ENCODE measurements at places on chromosomes 12 and 14.

- DNase-seq = no peak
Measured at GRCh38 chr14:97442363-97442762, 645.2 kb downstream of the VRK1 start.

DNA sequence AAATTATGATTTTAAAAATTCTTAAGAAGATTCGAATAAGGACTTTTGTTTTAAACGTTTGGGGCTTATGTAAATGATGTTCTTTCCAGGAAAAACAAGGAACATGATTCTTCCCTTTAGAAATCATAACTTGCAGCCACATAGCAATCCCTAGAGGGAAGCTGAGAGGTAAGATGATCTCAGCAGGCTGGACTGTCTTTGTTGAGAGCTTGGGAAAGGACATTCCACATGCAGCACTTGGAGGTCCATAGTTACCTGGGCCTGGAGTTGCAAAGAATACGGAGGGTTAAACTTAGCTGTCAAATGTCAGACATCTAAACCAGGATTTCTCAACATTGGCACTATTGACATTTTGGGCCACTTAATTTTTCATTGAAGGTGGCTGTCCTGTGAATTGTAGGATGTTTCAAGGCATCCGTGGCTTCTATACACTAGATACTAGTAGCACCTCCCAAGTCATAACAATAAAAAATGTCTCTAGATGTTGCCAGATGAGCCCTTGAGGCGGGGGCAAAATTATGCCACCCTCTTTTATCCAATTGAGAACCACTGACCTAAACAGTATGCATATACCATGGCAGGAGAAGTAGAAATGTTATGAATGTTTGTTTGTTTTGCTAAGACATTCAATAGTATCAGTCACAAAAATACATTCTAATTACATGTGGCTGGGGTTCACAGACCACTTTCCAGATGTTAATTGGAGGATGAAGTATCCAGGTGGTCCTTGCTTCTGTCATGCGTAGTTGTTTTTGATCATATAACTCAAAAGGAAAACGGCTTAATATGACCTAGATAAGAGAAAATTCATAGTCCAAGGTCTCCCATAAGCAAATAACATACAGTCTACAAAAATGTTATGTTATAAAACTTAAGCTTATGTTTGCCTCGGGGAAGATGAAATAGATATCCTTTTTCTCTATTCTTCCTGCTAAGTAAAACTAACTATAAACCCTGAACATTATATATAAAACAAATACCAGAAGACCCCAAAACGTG lies 30.5 kb downstream of the TTC6 start:
- DNase-seq = no peak

GRCh38 chr12:57822392-57823130 lies 4.0 kb upstream of the AVIL start:
- DNase-seq = no peak

DNA sequence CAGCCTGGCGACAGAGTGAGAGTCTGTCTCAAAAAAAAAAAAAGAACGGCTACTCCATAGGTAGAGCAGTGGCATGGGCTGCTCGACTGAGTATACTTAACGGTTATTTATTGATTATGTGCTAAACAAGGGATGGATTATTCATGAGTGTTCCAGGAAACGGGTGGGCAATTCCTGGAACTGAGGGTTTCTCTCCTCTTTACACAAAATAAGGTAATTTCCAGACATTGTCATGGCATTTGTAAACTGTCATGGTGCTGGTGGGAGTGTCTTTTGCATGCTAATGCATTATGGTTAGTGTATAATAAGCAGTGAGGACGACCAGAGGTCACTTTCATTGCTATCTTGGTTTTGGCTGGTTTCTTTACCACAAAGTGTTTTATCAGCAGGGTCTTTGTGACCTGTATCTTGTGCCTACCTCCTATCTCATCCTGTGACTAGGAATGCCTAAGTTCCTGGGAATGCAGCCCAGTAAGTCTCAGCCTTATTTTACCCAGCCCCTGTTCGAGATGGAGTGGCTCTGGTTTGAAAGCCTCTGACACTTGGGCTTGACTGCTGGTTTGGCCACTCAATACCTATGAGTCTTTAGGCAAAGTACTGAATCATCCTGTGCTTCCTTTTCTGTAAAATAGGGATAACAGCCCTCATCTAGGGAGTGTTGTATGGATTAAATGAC lies 3.2 kb downstream of the DGLUCY start:
- no peak for DNase-seq

GRCh38 chr12:1217191-1217949 lies 226.3 kb downstream of the ERC1 start:
- DNase-seq = no peak

DNA sequence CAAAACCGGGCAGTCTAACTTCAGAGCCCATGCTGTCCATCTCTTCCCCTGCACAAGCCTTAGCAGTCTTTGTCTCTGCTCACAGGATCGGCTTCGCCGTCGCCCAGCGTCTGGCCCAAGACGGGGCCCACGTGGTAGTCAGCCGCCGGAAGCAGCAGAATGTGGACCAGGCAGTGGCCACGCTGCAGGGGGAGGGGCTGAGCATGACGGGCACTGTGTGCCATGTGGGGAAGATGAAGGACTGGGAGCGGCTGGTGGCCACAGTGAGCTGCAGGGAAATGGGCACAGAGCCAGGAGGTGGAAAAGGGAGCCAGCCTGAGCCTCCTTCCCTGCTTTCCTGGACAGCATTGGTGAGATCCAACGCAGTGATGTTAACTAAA lies 14.2 kb upstream of the CARMIL3 start:
- DNase-seq = no peak

- no peak for DNase-seq
Measured at GRCh38 chr12:96103067-96103644, 67.8 kb upstream of the LTA4H start.

GRCh38 chr14:39265033-39265432 lies 31.3 kb downstream of the MIA2 start:
- DNase-seq = peak; percentile 18

- no peak for DNase-seq
Measured at GRCh38 chr14:89427426-89428172, 10.6 kb upstream of the FOXN3 start.

DNA sequence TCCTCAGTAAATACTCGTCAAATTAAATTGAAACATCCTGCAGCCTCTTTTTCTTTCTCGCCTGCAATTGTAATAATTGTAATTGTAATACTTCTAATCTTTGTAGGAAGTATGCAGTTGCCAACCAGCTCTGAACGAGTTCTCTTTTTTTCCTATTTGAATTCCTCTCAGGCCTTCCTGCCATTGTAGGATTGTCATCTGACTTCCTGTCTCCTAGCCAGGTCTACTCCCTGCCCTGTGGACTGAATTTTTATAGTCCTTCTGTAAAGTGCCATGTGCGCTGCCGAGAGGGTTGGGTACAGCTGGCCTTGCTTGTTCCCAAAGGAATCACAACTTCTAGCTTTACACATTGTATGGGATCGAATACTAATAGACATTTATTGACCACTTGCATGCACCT lies 183.3 kb downstream of the SSPN start:
- peak; percentile 64 for DNase-seq

DNA sequence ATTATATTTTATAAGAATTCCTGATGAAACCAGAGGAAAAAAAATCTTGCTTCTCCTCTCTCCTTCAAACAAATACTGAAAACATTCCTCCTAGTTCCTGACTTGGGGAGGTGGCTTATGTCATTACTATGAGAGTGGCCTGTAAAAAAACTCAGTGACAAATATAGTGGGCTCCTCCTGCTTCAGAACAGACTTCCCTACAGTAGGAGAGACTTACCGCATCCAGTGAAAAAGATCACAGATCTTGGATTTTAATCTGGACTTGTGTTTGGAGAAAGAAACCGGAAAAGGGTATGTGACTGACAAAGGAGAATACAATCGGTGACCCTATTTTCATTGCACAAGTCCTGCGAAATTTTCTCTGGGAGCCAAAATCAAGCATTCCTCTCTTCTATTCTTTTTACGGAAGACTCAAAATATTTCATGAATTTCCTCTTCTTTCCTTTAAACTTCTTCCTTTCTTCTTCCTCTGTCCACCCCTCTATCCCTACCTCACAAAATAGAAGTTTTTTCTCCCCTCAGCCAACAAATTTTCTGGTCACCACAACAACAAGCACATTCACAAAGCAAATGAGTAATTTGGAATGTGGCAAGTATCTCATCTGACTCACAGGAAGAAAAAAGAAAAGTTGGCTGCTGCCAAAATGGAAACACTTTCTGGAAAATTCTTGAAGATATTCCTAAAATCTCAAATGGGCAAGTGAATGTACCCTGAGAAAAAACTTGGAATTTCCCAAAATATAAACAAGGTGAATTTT lies 185.1 kb upstream of the CDKN3 start:
- no peak for DNase-seq

- DNase-seq = no peak
Measured at GRCh38 chr12:28507033-28507432, 316.8 kb downstream of the CCDC91 start.

DNA sequence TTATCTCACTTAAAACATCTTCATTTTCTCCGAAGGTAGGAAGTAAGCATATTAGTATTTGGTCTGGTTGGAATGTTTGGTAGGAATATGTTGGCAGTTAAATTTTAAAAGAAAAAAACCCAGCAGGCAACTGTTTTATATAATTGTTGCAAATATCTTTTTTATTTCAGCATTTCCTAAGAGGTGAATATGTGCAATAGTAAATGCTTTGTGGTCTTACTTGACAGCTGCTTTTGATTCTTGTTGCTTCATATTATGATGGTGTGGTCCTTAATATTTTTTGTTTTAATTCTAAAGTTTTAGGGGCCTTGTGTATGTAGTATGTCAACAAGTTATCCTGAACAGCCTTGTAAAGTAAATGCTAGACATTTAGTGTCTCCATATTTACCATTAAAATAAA lies 6.3 kb downstream of the TRAFD1 start:
- DNase-seq = no peak

DNA sequence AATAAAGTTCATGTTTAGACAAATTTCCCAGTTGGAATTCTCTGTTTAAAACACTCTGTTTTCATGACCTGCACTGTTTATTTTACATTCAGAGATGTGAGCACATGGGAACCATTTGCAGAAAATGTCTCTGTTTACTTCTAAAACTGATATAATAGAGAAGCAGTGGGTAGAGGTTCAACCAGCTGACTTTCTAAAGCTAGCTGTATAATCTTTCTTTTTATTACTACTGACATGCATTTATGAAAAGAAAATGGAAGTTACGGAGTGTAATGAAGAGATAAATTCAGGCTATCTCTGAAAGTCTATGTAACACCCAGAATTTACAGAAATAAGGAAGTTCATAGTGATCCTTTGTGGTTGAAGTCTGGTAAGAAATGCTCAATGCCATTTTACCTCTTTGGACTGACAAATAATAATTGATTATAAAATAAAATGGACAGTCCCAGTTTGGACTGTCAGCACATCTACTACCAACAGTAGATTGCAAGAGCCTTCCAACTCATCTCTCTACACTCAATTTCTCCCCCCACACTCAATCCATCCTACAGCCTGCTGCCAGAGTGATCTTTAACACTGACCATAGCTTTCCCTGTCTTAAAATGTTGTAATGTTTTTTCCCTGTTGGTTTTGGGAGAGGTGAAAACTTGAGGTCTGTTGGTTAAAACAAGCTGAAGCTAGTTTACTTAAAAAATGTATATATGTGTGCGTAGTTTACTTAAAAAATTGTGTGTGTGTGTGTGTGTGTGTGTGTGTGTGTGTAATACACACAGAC lies 137.4 kb downstream of the AEBP2 start:
- no peak for DNase-seq

DNA sequence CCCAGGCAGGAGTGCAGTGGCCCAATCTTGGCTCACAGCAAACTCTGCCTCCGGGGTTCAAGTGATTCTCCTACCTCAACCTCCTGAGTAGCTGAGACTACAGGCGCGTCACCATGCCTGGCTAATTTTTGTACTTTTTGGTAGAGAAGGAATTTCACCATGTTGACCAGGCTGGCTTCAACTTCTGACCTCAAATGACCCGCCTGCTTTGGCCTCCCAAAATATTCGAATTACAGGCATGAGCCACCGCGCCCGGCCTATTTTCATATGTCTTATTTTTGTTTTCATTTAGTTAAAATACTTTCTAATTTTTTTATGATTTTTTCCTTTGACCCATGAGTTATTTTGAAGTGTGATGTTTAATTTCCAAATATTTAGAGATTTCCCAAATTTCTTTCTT lies 143.6 kb upstream of the VRK1 start:
- no peak for DNase-seq

DNA sequence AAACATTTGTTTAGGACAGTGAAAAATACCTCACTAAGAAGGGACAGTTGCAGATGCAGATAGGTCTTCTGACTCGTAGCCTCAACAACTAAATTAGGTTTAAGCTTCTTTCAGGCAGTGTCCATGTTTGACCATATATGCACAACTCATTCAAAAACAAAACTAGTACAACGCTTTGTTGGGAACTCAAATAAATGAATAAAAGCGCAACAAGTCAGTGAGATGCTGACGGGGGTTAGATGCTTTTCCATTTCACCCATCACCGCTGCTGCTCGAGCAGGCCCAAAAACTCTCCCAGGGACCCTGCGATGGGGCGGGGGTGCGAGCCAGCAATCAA lies 633 bp downstream of the RPAP3 start:
- DNase-seq = no peak

DNA sequence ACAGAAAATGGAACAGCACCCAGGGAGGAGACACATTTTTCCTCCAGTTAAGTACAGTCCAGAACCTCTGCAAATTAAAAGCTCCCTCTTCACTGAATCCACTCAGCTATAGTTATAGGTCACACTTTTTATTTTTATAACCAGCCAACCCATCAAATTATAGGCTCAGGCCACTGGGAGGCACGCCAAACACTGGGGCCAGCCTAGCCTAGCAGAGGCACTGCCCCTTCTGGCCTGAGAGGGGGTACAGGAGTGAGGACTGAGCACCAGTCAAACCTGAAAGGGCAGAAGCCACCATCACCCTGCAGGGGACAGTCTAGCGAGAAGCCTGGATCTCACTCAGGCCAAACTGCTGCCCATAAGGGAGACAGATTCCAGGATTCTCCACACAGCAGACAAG lies 19.3 kb downstream of the FMNL3 start:
- no peak for DNase-seq

GRCh38 chr14:94748667-94749347 lies 21.1 kb downstream of the GSC start:
- DNase-seq = no peak

DNA sequence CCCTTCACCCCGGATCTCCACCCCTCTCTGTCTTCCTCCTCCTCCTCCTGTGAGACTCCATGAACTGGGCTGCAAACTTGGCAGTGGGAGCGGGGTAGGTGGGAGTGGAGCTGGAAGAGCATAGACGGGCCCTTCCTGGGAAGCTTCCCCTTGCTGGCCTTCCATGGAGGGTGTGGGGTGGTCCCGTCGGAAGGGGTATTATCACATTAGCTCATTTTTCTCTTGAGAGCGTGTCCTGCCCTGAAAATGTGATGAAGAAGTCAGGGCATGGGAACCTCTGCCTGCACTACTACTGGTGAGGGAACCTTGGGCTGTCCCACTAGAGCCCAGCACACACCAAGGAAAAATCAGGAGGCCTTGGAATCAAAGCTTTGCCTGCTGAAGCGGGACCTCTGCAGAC lies 66.5 kb downstream of the CACNA1C start:
- no peak for DNase-seq

DNA sequence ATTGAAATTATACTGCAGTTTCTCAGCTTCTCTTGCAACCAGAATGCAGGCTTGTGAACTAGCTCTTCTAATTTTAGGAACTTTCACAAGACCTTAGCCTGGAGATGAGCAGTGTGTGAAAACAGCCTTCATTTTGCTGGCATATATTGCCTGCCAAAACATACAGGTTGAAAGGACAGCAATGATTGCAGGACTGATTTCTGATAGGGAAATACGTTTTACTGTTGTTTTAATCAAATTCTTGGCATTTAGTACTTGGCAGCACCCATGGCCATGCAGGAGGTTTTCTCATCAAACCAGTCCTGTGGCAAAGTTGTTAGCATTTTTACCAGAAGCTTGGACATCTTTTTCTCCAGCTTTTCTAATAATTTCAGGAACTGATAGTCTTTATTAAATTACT lies 91.9 kb upstream of the MUCL1 start:
- no peak for DNase-seq

All from inflammatory macrophage (primary cell).